Tibial nerve (tissue), 4 donors: ENCODE measurements at places on chromosomes 2 and 18. TPM values are rescaled to one million over a fixed set of nuclear protein-coding genes. Genes with fewer than 3 reads are reported as not detected.

DNA sequence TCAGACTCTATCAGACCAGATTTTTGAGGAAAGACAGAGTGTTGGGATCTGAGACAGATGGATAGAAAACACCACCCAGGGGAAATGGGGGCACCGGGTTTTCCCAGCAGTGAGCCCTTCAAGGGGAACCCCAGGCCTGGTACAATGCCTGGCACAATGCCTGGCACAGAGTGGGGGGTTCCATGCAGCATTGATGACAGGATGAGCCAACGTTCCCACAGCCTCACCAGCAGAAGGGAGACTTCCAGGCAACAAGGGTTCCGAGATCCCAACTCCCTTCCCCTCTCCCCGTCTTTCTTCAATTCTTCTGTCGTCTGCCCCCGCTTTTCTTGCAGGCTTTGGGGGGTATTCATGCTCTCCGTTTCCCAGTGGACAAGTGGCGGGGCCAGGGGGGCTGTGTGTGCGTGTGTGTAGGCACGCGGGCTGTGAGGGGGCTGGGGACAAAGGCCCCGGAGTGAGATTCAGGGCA is 132.1 kb upstream of the HAAO start:
- no peaks in the 10 kb centered on the region for H3K27me3 ChIP-seq
- peak; percentile 37 for DNase-seq
- H3K36me3 ChIP-seq = no peaks in the 10 kb centered on the region
- H3K27ac ChIP-seq = peak overlapping the region; percentile 82
- H3K4me1 ChIP-seq = peaks cover 79% of the 10 kb centered on the region

DNA sequence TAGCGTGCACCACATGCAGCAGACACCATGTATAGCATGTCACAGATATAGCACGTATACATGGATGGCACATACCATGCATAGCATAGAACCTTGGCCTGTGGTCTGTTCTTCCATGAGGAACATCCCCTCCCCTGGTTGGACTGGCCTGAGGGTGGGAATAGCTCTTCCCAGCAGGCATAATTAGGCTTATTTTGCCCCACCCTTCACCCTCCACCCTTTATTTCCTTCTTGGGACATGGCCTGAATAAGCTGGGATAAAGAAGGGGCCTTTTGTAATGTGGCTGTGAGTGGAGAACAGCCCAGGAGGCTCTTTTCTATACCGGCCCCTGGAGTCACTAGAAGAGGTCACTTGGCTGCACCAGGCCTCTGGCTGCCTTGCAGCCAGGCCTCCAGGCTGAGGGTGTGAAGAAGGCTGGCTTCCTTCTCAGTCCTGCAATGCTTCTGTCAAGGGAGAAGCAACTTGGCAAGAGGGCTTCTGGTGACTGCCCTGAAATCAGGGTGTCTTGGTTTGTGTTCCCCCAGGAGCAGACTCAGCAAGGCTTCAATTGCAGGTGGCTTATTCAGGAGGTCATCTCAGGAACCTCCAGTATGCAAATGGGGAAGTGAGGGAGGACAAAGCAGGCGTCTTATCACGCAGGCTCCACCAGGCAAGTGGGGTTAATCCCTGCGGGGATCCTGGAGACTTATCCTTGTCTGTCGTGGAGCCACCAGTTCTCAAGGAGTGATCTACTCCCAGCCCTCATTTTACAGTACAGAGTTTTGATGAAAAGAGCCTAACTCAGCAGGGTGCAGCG is 68.2 kb downstream of the HS6ST1 start:
- H3K27me3 ChIP-seq = no peaks in the 10 kb centered on the region
- no peaks in the 10 kb centered on the region for H3K36me3 ChIP-seq
- no peak overlapping the region for H3K27ac ChIP-seq
- H3K4me3 ChIP-seq = no peak overlapping the region

- no peak for DNase-seq
- no peaks in the 10 kb centered on the region for H3K36me3 ChIP-seq
- H3K4me3 ChIP-seq = no peak overlapping the region
- H3K4me1 ChIP-seq = no peaks in the 10 kb centered on the region
Observed at GRCh38 chr2:73703675-73704074, 33.5 kb downstream of the TPRKB start.

DNA sequence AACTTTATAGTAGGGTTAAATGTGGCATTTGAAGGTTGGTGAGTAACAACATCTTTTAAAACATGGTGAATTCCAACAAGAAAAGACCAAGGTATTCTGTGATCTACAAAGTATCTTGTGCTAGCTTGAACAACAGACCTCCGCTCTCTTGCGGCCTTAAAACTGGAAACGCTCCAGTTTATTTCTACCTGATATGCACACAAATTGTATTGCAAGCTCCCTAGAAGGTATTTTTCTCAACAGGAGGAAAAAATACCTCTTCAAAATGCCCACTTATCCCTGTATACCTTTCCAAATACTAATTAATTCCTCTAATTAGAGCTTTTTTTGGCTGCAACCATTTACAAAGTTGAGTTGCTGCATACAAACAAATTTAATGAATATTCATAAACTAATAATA is 69.5 kb downstream of the KCNH7 start:
- H3K4me3 ChIP-seq = no peak overlapping the region
- no peaks in the 10 kb centered on the region for H3K4me1 ChIP-seq
- H3K36me3 ChIP-seq = no peaks in the 10 kb centered on the region

DNA sequence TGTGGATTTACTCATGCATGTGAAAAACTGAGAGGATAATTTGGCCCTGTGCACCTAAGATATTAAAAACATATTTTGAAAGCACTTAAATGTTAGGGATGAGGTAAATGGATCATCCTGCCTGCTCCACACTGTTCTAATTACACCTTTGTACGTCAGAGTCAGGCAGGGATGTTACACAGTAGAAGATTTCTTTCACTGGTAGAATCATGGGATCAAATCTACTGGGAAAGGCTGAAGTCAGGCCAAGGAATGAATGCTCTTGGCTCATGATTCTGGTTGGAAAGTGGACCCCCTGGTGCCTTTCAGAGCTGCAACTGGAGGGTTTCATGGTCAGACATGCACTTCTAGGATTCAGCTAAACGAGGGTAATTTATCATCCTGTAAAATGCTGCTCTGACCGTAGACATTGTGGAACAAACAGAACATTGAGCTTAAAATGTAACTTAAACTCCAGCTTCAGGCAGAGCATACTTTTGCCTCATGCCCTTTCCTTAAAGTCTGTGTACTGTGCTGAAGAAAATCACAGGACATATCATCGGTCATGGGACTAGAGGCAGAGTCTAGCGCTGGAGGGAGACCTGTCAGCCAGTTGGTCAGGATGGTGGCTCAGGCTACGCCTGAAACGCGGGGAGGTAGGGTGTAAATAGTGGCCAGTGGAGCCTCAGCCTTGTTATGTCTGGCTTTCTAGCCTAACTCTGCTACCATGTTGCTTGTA is 4.9 kb downstream of the KCNE4 start:
- H3K4me3 ChIP-seq = no peak overlapping the region
- peak overlapping the region; percentile 82 for H3K27ac ChIP-seq
- peaks cover 27% of the 10 kb centered on the region for H3K4me1 ChIP-seq
- H3K27me3 ChIP-seq = no peaks in the 10 kb centered on the region
- H3K36me3 ChIP-seq = no peaks in the 10 kb centered on the region
- DNase-seq = peak; percentile 60

- no peak overlapping the region for H3K27ac ChIP-seq
- no peak for DNase-seq
- H3K27me3 ChIP-seq = no peaks in the 10 kb centered on the region
- no peaks in the 10 kb centered on the region for H3K4me1 ChIP-seq
- H3K36me3 ChIP-seq = no peaks in the 10 kb centered on the region
- H3K4me3 ChIP-seq = no peak overlapping the region
Observed at GRCh38 chr2:169007941-169008340, 23.2 kb downstream of the ABCB11 start.

DNA sequence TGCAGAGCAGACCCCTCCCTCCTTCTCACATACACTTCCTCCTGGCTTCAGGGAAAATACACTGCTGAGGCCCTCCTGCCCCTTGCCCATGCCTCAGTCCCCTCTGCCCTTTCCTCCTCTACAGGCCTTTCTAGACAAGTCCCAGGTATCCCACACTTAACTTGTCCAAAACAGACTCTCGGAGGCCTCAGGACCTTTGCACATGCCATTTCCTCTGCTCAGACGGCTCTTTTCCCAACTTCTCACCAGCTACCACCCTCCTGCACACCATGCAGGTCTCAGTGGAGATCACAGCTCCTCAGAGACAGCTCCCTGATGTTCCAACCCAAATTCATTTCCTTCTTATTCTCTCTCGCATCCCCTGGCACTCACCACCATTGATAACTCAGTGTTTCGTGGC is 11.7 kb downstream of the TBC1D8 start:
- H3K27me3 ChIP-seq = no peaks in the 10 kb centered on the region
- H3K36me3 ChIP-seq = no peaks in the 10 kb centered on the region
- no peaks in the 10 kb centered on the region for H3K4me1 ChIP-seq
- H3K27ac ChIP-seq = no peak overlapping the region

DNA sequence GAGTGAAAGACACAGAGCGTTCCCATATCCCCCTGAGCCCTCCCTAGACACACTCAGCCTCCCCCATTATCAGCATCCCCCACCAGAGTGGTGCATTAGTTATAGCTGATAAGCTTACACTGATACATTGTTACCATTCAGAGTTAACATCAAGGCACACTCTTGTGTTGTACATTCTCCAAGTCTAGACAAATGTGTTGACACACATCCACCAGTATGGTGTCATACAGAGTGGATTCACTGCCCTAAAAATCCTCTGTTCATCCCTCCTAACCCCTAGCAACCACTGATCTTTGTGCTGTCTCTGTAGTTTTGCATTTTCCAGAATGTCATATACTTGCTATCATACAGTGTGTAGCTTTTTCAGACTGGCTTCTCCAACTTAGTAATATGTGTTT is 78.0 kb upstream of the RPL31 start:
- no peak for DNase-seq
- H3K36me3 ChIP-seq = peaks cover 5% of the 10 kb centered on the region
- H3K4me1 ChIP-seq = no peaks in the 10 kb centered on the region

DNA sequence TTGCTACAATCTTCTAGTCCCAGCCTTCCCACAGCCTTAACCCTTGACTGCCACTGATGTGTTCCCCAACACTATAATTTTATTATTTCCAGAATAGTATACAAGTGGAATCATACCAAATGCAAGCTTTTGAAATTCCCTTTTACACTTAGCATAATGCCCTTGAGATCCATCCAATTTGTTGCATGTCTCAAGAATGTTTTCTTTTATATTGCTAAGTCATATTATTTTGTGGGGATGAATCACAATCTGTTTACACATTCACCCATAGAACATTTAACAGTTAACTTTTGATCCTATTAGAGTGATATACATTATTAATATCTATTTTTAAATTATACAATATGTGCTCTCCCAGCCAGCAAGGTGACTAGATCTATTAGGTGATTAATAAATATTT is 74.3 kb upstream of the KYNU start:
- H3K27ac ChIP-seq = no peak overlapping the region
- H3K4me3 ChIP-seq = no peak overlapping the region
- H3K4me1 ChIP-seq = no peaks in the 10 kb centered on the region
- no peaks in the 10 kb centered on the region for H3K36me3 ChIP-seq

DNA sequence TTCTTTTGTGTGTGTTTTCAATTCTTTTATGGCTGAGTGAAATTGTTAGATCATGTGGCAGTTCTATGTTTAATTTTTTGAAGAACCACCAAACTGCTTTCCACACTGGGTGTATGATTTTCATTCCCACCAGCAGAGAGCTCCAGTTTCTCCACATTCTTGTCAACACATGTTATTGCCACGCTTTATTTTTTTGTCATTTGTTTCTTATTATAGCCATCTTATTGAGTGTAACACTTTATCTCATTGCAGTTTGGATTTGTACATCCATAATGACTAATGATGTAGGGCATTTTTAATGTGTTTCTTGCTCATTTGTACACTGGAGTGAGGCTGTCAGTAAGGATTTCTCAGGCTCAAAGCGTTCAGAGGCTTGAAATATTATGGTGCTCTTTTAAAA is 184.2 kb downstream of the PIEZO2 start:
- no peak overlapping the region for H3K27ac ChIP-seq
- H3K4me3 ChIP-seq = no peak overlapping the region
- DNase-seq = no peak
- no peaks in the 10 kb centered on the region for H3K36me3 ChIP-seq

DNA sequence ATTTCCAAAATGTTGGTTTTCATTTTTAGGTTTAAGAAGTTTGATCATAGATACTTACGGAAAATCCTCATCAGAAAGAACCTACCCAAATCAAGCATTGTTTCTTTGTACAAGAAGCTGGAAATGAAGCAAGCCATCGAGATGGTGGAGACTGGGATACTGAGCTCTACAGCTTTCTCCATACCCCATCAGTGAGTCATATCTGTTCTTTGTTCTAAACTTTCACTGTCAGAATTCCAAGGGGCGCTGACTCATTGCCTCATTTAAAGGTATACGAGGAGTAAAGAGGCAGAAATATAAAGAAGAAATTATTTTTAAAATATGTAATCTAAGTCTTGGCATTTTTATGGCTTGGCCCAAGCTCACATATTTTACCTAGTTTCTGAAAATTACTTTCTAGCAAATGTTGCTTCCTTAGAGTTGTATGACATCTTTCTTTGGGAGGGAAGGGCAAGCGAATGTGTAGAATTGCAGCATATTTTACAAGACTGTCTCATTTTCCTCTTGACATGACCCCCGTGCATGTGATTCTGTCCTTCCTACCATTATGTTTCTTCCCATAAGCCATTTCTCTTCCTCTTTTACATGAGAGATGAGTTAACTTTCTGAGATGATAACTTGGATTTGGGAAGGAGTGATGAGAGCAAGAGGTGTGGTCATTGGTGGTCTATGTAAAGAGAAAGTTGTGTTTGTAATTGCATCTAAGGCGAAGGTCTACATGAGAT is 41.2 kb downstream of the SLC9A4 start:
- no peak overlapping the region for H3K27ac ChIP-seq
- no peaks in the 10 kb centered on the region for H3K27me3 ChIP-seq
- H3K36me3 ChIP-seq = no peaks in the 10 kb centered on the region
- no peak overlapping the region for H3K4me3 ChIP-seq
- H3K4me1 ChIP-seq = no peaks in the 10 kb centered on the region
- no peak for DNase-seq

GRCh38 chr2:42909966-42910365 is 117.6 kb upstream of the HAAO start:
- no peak overlapping the region for H3K4me3 ChIP-seq
- DNase-seq = no peak
- peaks cover 31% of the 10 kb centered on the region for H3K4me1 ChIP-seq
- no peak overlapping the region for H3K27ac ChIP-seq
- H3K36me3 ChIP-seq = no peaks in the 10 kb centered on the region

DNA sequence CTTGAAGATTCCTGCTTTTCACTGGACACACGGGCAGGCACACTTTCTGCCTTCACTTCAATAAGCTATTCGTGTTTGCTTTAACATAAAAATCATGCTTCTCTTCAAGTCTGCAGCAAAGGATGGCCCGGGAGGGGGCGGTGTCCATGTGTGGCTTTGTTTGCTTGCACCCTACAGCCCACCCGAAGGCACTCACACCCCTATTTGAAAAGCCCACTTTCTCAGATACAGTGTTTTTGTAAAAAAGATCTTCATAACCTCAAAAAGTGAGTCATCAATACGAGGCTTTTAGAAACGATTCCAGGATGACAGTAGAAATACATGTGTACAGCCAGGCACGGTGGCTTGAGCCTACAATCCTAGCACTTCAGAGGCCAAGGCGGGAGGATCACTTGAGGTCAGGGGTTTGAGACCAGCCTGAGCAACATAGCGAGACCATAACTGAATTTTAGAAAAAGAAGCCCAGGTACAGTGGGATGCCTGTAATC is 36.5 kb upstream of the HPCAL1 start:
- no peak overlapping the region for H3K27ac ChIP-seq
- no peak for DNase-seq
- no peaks in the 10 kb centered on the region for H3K4me1 ChIP-seq
- no peak overlapping the region for H3K4me3 ChIP-seq
- H3K36me3 ChIP-seq = no peaks in the 10 kb centered on the region

TAF4B gene
- 15.0 TPM for total RNA-seq

FSIP2 gene
- total RNA-seq = 0.60 TPM

LRRC30 gene
- not detected for total RNA-seq

ACMSD gene
- not detected for total RNA-seq

PARD6G gene
- 10.7 TPM for total RNA-seq

RHOB gene
- 1,356 TPM for total RNA-seq

UPP2 gene
- total RNA-seq = not detected

CMPK2 gene
- total RNA-seq = 11.4 TPM

COQ10B gene
- 21.0 TPM for total RNA-seq
